Heart right ventricle (tissue), 16 donors: ENCODE measurements at places on chromosomes 11 and 22.

GRCh38 chr11:129989149-129989813 is 13.4 kb downstream of the PRDM10 start:
- DNase-seq: no peak

DNA sequence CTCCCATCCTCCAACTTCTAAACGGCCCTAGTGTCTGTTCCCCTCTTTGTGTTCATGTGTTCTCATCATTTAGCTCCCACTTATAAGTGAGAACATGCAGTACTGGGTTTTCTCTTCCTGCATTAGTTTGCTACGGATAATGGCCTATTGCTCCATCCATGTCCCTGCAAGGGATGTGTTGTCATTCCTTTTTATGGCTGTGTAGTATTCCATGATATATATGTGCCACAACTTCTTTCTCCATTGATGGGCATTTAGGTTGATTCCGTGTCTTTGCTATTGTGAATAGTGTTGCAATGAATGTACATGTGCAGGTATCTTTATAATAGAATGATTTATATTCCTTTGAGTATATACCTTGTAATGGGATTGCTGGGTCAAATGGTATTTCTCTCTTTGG is 5.6 kb upstream of the SMIM38 start:
- no peak for DNase-seq

- DNase-seq: no peak
Observed at GRCh38 chr11:121446752-121447156, 5.4 kb upstream of the SORL1 start.

DNA sequence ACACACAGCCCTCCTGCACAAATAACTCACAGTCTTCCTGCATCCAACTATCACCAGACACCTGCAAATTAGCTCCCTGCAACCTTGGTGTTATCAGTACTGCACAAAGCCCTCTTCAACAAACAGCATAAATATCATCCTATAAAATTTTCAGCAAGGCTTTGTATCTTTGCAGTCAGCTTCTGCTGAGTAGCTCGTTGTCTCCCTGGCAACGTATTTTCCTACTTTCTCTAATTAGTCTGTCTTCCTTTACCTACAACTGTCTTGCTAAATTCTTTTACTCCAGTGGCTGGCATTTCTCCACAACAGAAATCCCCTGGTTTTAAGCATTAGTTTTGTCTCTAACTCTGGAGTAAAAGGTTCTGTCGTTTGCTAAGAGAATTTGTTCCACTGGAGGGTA is 3.9 kb downstream of the OR8D4 start:
- DNase-seq: no peak

DNA sequence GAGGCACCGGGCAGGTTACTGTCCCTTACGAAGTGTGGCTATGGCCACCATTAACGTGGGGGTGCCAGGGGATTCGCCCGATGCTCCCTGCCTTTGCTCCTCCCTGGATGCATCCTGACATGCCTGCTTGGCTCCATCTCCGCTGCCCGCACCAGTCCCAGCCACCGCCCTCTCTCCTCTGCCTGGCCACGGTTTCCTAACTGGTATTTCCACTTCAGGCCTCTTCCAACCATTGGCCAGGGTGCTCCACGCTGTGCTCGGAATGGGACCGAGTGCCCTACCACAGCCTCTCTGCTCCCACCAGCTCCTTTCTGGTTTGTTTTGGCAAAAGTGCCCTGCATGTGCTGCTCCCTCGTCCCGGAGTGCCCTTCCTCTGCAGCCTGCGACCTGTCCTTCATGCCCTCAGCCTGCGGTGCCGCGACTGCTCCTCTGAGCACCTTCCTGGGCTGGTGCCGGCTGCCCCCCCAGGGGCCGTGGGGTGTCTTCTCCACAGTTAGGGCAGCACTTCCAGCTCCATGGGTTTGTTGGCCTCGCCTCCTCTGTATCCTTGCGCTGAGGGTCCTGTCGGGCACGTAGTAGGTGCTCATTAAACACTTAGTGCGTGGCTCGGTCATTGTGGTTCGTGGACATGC is 12.6 kb upstream of the GRAMD4 start:
- DNase-seq: no peak

DNA sequence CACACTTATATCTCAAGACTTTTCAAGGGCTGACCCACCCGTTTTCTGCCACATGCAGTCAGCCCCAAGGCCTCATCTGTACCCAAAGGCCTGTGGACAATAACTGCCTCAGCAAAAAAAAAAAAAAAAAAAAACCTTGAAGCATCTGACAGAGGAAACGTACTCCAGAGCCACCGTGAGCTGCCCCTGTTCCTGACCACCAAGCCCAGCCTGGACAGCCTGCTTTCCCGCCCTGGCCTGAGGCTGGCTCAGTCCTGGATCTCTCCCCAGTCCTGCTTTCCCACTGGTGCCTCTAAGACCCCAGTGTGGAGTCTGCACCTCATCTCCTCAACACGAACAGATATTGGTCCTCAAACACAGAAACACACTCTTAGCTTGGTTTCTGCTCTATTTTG is 66.5 kb downstream of the SLC35F2 start:
- no peak for DNase-seq

DNA sequence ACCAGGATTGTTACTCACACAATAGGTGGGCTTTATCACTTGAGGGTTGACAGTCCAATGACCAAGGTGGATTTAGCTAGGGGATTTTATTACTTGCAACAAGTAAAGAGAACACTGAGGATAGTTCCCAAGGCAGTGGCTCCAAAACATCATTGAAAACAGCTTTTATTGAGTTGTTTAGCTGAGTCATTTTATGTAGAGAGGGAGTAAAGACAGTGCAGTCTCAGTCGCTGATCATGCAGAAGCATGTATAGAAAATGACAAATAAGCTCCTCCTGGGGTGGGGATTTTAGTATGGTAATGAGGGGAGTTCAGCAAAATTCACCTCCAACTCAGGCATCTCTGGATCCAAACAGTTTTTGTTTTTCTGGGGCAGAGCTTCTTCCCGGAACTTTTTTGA is 163.0 kb upstream of the CCDC179 start:
- DNase-seq: no peak

GRCh38 chr22:24096758-24097115 is 84.5 kb upstream of the SUSD2 start:
- no peak for DNase-seq

DNA sequence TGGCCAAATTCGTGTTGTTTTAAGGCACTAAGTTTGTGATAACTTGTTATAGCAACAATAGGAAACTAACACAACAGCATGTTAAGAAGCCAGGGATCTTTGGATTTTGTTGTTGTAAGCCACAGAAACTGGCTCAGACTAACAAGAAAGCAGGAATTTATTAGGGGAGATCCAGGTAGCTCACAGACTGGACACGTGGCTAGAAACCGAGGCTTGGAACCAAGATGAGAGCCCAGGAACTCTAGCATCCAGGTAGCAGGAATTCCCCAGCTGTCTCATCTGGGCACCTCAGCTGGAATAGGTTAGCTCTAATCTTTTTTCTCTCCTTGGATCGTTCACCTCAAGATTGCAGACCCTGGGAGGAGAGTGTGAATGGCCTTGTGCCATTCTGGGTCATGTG is 24.9 kb downstream of the POLA2 start:
- no peak for DNase-seq

DNA sequence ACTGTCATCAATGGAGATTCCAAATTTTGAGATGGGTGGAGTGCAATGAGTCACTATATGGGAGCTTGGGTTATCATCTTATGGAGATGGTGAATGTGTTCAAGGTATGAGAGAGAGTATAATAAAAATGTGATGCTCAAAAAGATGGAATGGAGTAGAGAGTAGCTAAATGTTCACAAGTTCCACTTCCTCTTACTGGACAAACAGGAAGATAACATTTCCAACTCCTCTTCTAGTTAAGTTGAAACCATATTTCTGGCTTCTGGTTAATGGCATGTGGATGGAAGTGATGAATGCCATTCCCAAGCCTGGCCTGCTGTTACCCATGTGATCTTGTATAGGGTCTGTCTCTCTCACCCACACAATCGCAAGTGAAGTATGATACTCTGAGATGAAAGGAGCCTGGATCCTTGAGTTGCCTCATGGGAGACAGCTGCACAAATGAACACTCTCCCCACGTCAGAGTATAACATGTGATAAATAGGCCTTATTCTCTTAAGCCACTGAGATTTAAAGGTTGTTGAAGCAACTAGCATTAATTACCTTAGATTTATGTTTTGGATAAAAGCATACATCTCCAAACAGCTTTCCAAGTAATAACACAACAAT is 111.0 kb downstream of the RAB38 start:
- no peak for DNase-seq

- DNase-seq: no peak
Observed at GRCh38 chr11:20616920-20617319, 17.5 kb downstream of the SLC6A5 start.

GRCh38 chr11:133163463-133164419 is 368.6 kb downstream of the OPCML start:
- no peak for DNase-seq

DNA sequence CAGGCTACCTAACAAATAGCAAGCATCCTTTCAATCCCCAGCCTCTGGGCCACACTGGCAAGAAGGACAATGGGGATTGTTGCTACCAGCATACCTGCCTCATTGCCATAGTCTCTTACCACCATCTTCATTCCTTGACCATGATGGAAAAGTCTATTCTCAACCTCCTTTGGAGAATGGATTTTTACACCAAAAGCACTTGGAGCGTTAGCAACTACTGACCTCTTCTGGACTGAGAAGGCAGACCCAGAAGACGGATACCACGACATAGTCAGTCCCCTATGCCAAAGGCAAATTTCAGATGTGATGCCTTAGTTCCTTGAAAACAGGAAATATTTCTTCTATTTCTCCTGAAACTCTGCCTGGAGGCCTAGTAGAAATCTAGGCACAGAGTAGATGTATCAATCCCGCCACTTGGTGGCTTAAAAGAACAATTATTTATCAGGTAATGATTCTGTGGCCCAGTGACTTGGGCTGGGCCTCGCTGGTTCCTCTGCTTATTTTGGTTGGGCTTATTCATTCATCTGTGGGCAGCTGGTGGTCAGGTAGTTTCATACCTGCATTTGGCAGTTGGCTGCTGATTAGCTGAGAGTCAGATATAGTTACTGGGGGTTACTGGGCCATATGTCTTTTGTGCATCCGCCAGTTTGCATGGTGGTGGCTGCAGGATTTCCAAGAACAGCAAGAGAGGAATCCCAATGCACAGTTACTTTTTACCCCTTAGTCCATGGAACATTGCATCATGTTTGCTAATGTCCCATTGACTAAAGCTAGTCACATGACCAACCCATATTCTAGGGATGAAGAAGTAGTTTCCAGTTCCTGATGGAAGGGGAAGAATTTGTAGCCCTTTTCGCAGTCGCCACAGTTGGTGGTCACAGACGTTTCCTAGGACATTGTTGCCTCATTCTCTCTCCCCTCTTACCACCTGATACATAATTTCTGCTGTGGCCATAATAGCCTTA is 75.2 kb downstream of the DHCR7 start:
- no peak for DNase-seq

GRCh38 chr11:47553406-47553743 is 443 bp upstream of the CELF1 start:
- DNase-seq: no peak

DNA sequence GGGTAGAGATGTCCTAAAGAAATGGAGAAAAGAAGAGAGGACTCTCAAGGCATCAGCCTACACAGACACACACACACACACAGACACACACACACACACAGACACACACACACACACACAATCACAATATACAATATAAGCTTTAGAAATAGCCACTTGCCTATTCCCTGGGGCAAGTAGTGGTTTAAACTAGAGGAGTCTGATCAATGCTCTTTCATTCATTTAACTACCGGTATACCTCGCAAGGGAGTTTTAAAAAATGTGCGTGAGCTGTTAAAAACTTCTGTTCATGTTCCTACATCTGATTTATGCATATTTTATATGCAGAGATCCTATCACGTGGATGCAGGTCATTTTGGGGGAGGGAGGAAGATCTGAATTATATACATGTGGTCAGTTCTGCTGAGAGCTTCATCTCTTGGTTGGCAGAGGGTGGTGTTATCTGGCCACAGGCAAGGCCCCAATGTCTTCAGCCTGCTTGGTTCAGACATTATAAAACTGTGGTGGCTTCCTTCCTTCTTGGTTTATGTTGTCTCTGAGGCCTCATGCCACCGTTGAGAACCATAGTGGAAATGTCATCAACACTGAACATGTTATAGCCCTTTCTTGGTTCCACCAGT is 56.6 kb downstream of the SYT13 start:
- DNase-seq: no peak

- DNase-seq: no peak
Observed at GRCh38 chr11:106231591-106231990, 154.1 kb downstream of the AASDHPPT start.

GRCh38 chr11:61887839-61888494 is 3.4 kb downstream of the FADS3 start:
- DNase-seq: peak; percentile 91

DNA sequence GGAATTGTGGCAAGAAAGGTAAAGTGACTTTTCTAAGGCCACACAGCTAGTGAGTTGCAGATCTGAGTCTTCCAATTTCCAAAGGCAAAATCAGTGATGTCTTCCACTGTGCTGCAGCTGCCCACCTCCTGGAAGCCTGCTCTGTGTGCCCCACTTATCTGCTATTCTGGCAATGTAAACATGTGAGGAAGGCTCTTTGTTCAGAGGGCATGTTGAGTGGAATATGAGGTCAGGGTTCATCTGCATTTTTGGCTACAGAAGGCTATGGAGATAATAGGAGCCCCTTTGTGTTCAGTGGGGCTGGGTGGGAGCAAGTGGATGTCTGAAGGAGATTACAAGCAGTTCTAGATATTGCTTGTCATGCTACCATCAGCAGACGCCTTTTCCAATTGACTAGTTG is 396.2 kb downstream of the BUD13 start:
- DNase-seq: no peak

GRCh38 chr11:62689421-62690183 is at the start of gene LRRN4CL:
Gene LRRN4CL (minus strand): TSS chr11:62689530. CDS start chr11:62688508, 1,022 bp downstream.
- DNase-seq: peak; percentile 65

- no peak for DNase-seq
Observed at GRCh38 chr22:37302674-37303555, 20.6 kb downstream of the CYTH4 start.

- DNase-seq: no peak
Observed at GRCh38 chr22:48798281-48799226, 1029.1 kb downstream of the BRD1 start.

DNA sequence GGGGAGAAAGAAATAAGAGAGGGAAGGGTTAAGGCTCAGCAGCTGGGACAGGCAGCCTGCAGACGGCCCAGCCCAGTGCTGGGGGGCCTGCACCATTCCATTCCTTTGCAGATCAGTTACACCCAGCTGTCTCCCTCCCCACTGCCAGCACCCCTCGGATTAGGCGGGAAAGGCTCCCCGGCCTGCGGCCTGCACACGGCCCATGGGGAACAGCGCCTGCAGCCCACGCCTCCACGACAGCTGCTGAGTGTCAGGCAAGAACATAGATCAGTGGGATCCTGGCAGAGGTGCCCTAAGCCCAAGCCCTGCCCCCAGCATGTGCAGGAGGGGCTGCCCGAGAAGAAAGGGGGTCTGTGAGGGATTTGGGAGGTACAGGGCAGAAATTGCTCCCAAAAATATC is 65.8 kb upstream of the MYOD1 start:
- no peak for DNase-seq

DNA sequence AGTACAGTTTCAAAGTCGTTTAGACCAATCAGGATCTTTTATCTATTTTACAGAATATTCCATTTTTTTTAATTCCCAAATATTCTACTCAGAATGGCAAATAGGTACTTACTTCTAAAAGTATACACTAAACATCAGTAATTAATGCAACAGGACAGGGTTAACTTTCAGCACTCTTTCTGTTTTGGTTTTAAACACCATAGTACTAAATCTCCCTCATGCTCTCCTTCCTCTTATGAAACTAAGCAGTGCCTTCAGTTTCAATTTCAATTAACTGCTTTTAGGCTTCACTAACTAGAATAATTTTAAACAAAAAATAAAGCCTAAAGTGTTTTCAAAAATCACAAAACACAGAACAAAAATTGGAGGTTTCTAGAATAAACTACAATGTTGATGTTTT is 57.9 kb downstream of the NOX4 start:
- no peak for DNase-seq

GRCh38 chr11:95247127-95247684 is 16.2 kb upstream of the SESN3 start:
- DNase-seq: no peak
